Upper lobe of left lung (tissue), 6 donors: ENCODE measurements at places on chromosomes 16 and 17.

DNA sequence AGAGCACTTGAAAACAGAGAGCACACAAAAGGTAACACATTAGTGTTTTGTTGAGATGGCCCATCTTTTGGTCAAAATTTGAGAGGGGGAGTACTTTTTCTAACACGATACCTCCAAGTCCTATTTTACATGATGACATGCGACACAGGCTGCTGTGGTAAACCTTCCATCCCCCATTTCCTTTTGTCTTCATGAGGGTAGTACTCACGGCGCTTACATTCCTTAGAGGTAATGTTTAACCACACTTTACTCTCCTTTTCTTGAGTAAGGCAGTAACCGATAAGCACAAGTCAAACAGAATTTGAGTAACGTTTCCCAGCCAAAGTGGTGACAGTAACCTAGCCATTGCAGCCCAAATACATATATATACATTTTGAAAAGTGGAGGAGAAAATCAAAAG is 35.8 kb upstream of the PITPNM3 start:
- no peak for DNase-seq

- no peak for DNase-seq
Measured at GRCh38 chr16:17325476-17326143, 145.2 kb downstream of the XYLT1 start.

GRCh38 chr16:7584561-7584960 is 251.9 kb downstream of the RBFOX1 start:
- no peak for DNase-seq

DNA sequence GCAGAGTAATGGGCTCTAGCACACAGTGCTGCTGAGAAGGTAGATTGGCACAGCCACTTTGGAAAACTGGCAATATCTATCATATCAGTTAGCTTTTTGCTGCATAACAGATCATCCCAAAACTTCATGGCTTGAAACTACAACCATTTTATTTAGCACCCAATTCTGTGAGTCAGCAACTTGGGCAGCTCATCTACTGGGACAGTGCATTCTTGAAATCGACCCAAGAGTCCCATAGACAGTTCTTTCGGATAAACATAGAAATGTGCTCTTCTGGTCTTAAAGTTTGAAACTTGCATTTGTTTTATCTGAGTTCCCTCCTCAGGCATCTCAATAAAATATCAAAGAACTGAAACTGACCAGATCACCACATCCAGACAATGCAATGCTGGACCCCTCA is 76.7 kb downstream of the CEP112 start:
- no peak for DNase-seq

DNA sequence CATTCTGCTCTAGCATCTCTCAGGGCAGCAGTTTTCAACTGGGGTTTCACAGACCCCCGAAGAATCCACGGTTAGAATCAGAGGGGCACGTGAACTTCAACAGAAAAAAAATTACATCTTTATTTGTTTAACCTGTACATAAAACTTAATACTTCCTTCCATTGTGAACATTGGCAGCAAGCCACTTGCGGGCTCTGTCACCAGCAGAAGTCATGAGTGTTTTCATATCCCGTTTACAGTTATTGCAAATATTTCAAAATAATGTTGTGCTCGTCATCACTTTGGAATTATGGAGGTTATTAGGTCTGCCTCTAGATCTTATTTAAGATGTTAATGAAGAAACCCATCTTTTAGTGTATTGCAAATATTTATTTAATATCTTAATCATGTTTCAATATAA is 109.8 kb downstream of the SDR42E1 start:
- peak; percentile 52 for DNase-seq

DNA sequence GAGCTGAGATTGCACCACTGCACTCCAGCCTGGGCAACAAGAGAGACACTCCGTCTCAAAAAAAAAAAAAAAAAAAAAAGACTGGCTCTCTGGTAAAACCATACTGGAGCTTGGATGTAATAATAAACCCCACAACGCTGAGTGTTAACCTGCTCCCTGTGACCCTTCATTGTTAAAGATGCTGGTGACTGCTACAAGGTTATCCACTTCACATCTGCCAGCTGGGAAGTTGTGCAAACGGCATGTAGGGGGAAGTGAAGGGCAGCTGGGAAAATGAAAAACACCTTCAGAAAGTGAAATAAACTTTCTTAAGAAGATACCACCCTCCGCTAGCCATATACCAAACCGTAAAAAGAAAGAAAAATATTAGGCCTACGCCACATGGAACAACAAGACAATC is 131.0 kb upstream of the NUDT7 start:
- DNase-seq = no peak
